ENCODE measurements at places on chromosomes 5 and 9.

GRCh38 chr5:52777186-52777585 is 10.5 kb upstream of the ITGA1 start:
- DNase-seq = no peak

DNA sequence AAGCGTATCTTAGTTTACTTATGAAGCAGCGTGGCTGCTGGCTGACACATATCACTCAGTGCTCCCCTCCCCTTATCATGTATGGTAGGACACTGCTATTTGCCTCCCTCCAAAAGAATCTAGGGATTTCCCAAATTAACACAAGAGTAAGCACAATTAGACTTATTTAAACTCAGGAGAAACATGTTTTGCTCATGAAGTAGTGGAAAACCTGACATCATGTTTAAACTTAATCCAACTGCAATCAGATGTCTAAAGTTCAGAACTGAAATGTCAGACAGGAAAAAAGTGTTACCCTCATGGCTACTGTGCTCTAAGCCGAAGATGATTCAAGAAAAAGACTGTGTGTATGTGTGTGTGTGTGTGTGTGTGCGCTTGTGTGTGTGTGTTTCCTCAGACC is 324.1 kb upstream of the TNC start:
- no peak for DNase-seq

DNA sequence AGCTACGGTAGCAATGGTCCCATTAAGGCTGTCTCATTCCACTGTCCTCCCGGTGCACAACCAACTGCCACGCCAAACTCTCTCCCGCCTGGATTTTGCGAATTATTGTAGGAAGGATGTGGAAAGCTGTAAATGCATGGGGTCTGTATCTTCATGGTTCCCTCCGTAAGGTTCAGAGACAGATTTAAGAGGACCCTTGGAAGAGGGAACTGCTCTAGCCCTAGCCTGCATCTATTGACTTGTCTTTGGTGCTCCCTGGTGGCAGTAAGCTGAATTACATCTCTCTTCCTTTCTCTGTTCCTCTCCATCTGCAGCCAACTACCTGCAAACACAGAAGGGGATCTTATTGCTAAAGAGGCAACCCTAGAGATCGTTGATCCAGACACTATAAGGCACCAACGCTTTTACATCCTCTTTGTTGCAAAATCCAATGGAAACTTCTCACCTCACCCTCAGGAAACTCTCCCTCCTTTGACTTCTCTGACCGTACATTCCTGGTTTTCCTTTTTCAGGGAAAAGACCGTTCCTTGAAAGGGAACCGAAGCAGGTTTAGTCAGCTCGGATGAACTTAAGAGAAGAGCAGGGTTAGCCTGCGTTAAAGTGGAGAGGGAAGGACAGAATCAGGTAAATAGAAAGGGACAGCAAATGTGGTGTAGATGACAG is 11.9 kb downstream of the CAPSL start:
- peak; percentile 42 for DNase-seq

- DNase-seq = no peak
These were observed 243.1 kb downstream of the FBXO4 start for GRCh38 chr5:42168091-42168670.

DNA sequence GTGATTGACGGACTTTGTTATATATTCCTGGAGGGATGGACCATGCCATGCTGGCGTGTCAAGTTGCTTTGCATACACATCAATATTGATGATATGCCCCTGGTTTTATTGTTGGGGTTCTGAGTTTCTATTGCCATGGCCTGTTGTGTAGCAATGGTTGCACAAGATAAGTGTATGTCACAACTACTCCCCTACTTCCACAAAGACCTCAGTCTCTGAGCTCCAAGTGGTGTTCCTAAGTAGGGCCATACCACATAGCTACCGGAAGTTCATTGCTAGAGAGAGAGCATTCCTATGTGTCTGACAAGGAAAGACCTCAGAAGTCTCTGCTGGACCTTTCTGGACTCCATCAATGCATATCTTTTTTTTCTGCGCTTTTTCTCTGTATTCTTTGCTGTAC is 19.8 kb downstream of the TXNDC8 start:
- DNase-seq = no peak

DNA sequence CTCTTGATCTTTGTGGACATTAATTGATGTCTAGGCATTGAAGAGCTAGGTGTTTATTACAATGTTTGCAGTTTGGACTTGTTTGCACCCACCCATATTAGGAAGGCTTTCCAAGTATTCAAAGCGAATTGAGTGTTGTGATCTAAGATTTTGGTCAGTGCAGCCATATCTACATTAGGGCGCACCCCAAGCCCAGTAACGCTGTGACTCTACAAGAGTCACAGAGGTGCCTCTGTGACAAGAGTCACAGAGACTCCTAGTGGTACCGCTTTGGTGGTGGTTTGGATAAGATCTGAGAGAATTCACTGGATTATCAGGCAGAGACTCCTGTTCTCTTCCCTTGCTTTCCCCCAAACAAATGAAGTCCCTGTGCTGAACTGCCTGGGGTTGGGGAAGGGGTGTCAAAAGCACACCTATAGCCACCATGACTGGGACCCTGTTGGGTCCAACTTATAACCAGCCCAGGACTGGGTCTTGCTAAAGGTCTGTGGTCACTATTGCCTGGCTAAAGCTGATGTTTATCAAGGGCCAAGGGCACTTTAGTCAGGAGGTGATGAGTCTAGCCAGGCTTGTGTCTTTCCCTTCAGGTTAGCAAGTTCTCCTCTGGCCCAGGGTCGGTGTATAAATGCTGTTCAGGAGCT is 114.1 kb upstream of the RIOK2 start:
- peak; percentile 42 for DNase-seq

DNA sequence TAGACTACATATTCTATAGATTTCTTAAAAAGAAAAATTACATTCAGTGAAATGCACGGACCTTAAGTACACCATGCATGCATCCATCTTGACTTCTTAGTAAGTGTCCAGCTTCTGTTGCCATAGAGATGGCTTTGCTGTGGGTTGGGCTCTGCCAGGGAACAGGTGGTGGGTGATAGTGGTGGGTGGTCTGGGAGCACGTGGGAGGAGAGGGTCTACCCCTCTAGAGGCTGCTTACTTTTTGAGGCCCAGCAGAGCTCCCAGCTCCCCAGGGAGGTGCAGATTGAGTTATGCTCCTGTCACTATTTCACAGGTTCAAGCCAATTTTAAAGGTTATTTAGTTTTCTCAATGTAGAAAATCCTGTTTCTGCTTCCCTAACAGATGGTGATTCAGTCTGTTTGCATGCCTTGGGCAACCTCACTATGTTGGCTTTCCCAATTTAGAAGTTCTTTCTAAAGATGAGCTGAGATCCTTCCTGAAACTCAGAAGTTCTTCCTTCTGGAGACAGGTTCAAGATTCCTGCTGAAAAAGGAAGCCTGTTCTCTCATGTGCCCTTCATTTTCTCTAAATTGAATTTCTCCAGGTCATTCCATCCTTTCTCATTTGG is 107.4 kb upstream of the LHFPL2 start:
- DNase-seq = no peak

DNA sequence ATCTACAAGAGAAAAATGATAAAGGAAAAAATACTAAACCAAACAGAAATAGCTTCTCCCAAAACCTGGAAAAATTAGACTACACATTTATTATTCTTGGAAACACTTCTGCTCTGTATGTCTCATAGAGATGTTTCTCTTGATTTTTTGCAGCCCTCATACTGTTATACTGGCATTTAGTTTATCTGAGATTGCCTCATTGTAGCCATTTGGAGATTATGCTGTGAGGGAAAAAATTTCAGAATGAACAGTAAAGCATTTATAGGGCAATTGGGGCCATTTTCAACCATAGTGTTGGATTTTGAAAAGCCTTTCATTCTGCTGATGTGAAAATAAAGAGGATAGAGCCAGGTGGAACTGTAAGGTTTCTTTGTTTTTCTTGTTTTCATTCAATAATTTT is 441.8 kb upstream of the RIOK2 start:
- no peak for DNase-seq

GRCh38 chr5:141914199-141914743 is 9.4 kb upstream of the DELE1 start:
- DNase-seq = no peak

- DNase-seq = no peak
These were observed 589 bp downstream of the RIC1 start for GRCh38 chr9:5629312-5630080.

- no peak for DNase-seq
These were observed 32.4 kb downstream of the NEK6 start for GRCh38 chr9:124290053-124290591.

- DNase-seq = no peak
These were observed 8.4 kb downstream of the SEMA5A start for GRCh38 chr5:9537223-9538141.

- no peak for DNase-seq
These were observed 23.2 kb upstream of the GRHPR start for GRCh38 chr9:37399336-37399735.

DNA sequence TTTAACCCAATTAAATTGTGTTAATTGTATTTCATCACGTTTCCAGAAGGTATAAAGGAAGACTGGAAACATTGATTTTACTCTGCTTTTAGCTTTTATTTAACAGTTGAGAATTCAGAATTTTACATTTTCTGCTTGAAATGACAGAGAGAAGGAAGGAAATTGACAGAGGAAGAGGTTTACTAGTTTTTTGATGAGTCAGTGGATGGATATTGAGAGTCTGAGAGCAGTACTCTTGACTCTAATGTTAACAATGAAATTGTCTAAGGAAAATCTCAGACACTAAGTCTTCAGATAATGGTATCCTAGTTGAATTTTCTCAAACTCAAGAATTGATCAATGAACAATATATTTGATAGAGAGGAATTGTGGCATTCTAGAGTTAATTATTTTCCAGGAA is 60.6 kb downstream of the IPO11 start:
- no peak for DNase-seq

- DNase-seq = no peak
These were observed 380.7 kb downstream of the IRX2 start for GRCh38 chr5:2370626-2371418.

GRCh38 chr5:138488481-138488945 is 23.2 kb downstream of the EGR1 start:
- DNase-seq = no peak

- peak; percentile 13 for DNase-seq
These were observed 25.6 kb downstream of the PDZD2 start for GRCh38 chr5:31664566-31664965.

DNA sequence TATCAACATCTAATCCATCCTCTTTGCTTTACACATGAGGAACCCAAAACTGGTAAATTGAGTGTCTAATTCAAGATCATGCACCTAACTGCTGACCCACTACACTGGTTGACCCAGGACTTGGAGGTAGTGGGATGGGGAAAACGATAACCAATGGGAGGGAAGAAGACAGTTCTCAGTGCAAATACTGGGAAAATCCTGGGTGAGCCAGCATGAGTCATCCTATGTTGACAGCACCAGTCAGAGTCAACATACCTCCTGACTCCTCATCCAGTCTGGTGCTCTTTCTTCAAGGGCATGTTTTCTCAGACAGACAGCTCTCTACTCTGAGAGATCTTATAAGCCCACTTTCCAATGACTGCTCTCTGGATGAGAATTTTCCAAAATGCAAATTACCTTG is 232.8 kb upstream of the PTGER4 start:
- DNase-seq = no peak

- no peak for DNase-seq
These were observed 31.6 kb downstream of the C9orf40 start for GRCh38 chr9:74920944-74921626.
